ENCODE measurements at places on chromosomes 7 and 10.
A peak's percentile ranks its signal among the peaks of the same experiment; 100 is the strongest.

DNA sequence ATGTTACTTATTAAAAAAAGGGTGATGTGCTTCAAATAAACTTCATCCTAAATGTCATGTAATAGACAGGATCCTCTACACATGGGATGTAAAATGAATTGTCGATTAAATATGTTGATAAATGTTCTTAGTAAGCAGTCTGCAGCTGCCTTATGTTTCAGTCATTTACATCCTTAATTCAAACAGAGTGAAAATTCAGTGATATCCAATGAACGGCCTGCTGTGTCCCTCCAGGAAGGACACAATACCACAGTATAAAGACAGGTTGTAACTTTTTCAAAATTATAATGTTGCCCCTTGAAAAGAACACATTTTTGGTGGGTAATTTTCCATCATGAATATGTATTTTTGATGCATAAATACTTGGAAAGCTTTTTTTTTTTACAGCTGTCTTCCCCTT lies 266.5 kb upstream of the SEMA3A start:
- DNase-seq, result no peak

DNA sequence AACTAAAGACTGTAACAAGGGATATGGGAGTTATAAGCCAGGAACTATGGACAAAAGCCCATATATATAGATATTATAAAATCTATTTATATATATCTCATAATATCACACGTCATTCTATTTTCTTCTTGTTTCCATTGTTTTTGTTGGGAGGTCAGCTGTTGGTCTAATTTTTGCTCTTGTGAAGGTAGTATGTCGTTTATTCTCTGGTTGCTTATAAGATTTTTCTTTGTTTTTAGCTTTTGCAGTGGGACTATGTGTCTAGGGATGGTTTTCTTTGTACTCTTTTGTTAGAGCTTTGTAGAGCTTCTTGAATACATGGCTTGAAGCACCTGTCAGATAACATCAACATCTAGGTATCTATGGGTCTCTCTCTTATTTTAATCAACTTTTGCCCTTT lies 14.0 kb downstream of the ARL4A start:
- no peak for DNase-seq

GRCh38 chr10:71299071-71299785 lies 19.8 kb upstream of the SLC29A3 start:
- DNase-seq, result peak; percentile 64

DNA sequence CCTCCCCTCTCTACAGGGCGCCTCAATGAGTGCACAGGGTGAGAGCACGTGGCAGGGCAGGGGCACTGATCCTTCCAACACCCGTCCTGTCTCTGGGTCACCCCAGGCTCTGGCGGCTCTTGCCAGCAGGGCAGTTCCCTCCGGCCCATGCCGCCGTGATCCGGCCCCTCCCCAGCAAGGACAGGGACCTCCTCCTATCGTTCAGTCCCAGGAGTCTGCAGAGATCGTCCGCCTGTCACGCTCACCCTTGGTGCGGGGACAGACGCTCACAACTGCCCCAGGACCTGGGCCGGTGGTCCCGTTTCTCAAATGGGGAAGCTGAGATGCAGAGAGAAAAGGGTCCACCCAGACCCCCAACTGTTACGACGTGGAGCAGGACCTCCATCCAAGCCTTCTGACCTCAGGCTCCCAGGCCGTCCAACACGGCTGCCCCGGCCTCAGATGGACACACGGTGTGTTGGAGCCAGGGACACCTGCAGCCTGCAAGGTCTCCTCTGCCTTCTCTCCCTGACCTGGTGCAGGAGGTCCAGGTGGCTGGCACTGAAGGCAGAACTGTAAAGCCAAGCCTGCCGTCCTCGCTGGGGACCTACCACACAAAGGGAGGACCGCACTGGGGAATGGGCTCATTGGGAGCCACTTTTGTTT lies 248.9 kb downstream of the ELFN1 start:
- DNase-seq, result no peak

GRCh38 chr10:32982911-32983909 lies 25.2 kb upstream of the ITGB1 start:
- no peak for DNase-seq

- no peak for DNase-seq
Observed at GRCh38 chr10:132309879-132310591, 2.3 kb upstream of the STK32C start.

- no peak for DNase-seq
Observed at GRCh38 chr10:27506280-27506679, 2.2 kb downstream of the RAB18 start.

All from MV-4-11 (cell line).